ENCODE measurements at places on chromosomes 1 and 21. TPM values are rescaled to one million over a fixed set of nuclear protein-coding genes. Genes with fewer than 3 reads are reported as not detected.

Gene KCNAB2
- polyA plus RNA-seq, result 4.8 TPM

Gene SH2D1B
- polyA plus RNA-seq, result 0.76 TPM

Gene TINAGL1
- 19.8 TPM for polyA plus RNA-seq

Gene CD48
- polyA plus RNA-seq, result 1.3 TPM

Gene BCAR3
- polyA plus RNA-seq, result not detected

Gene PLCH2
- polyA plus RNA-seq, result not detected

Gene CBS
- polyA plus RNA-seq, result 10.0 TPM

Gene SLC9C2
- polyA plus RNA-seq, result 0.37 TPM

Gene PTBP2
- polyA plus RNA-seq, result 34.0 TPM

Gene INSRR
- 0.37 TPM for polyA plus RNA-seq

Gene MEX3A
- 23.3 TPM for polyA plus RNA-seq

Gene MAN1C1
- polyA plus RNA-seq, result 11.6 TPM

Gene KLHDC9
- 1.4 TPM for polyA plus RNA-seq

Gene RASSF5
- 7.4 TPM for polyA plus RNA-seq

Gene PTGS2
- 3.0 TPM for polyA plus RNA-seq

Gene SLC5A9
- not detected for polyA plus RNA-seq

Gene ADCY10
- 0.08 TPM for polyA plus RNA-seq

Gene BCAN
- 2.4 TPM for polyA plus RNA-seq

Gene GNL2
- polyA plus RNA-seq, result 104 TPM

Gene TP53BP2
- polyA plus RNA-seq, result 21.9 TPM

Gene ASCL5
- 0.12 TPM for polyA plus RNA-seq

Gene CELA2A
- polyA plus RNA-seq, result not detected

Gene C4BPB
- polyA plus RNA-seq, result not detected

Gene DUSP23
- polyA plus RNA-seq, result not detected
